ENCODE measurements at places on chromosomes 4 and X. TPM values are rescaled to one million over a fixed set of nuclear protein-coding genes. Genes with fewer than 3 reads are reported as not detected.

- DNase-seq = no peak
- no peaks in the 10 kb centered on the region for H3K36me3 ChIP-seq
- H3K27me3 ChIP-seq = no peaks in the 10 kb centered on the region
These were observed 8.8 kb downstream of the TMEM150C start for GRCh38 chr4:82553020-82553419.

GRCh38 chr4:15001248-15001868 lies 923 bp upstream of the CPEB2 start:
- peaks cover 7% of the 10 kb centered on the region for H3K4me1 ChIP-seq
- H3K36me3 ChIP-seq = no peaks in the 10 kb centered on the region
- H3K4me3 ChIP-seq = peak overlapping the region; percentile 89

GRCh38 chr4:41458689-41459088 lies 79.3 kb upstream of the LIMCH1 start:
- DNase-seq = no peak
- peaks cover 18% of the 10 kb centered on the region for H3K4me1 ChIP-seq
- H3K36me3 ChIP-seq = no peaks in the 10 kb centered on the region
- no peak overlapping the region for H3K4me3 ChIP-seq
- no peaks in the 10 kb centered on the region for H3K27me3 ChIP-seq

DNA sequence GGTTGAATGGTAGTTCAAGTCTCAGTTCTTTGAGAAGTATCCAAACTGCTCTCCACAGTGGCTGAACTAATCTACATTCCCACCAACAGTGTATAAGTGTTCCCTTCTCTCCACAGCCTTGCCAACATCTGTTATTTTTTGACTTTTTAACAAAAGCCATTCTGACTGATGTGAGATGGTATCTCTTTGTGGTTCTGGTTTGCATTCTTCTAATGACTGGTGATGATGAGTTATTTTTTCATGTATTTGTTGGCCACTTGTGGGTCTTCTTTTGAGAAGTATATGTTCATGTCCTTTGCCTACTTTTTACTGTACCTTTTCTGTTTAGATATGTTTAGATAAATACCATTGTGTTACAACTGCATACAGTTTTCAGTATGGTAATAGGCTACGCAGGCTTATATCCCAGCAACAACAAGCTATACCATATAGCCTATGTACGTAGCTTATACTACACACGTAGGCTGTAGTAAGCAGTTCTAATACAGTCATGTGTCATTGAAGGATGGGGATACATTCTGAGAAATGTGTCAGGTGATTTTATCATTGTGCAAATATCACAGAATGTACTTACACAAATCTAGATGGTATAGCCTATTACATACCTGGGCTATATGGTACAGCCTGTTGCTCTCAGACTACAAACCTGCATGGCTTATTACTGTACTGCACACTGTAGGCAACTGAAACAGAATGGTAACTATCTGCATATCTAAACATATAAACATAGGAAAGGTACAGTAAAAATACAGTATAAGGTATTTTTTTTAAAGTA lies 28.1 kb downstream of the KLHL8 start:
- H3K4me1 ChIP-seq = no peaks in the 10 kb centered on the region
- no peaks in the 10 kb centered on the region for H3K36me3 ChIP-seq
- H3K27ac ChIP-seq = no peak overlapping the region
- no peak overlapping the region for H3K4me3 ChIP-seq
- no peak for DNase-seq

GRCh38 chr4:29142708-29143107 lies 1577.5 kb upstream of the PCDH7 start:
- no peaks in the 10 kb centered on the region for H3K4me1 ChIP-seq
- no peak overlapping the region for H3K27ac ChIP-seq
- H3K27me3 ChIP-seq = no peaks in the 10 kb centered on the region
- H3K36me3 ChIP-seq = no peaks in the 10 kb centered on the region

- H3K36me3 ChIP-seq = no peaks in the 10 kb centered on the region
- no peaks in the 10 kb centered on the region for H3K27me3 ChIP-seq
- H3K4me3 ChIP-seq = no peak overlapping the region
- no peak for DNase-seq
These were observed 94.2 kb upstream of the CENPE start for GRCh38 chr4:103292373-103292772.

DNA sequence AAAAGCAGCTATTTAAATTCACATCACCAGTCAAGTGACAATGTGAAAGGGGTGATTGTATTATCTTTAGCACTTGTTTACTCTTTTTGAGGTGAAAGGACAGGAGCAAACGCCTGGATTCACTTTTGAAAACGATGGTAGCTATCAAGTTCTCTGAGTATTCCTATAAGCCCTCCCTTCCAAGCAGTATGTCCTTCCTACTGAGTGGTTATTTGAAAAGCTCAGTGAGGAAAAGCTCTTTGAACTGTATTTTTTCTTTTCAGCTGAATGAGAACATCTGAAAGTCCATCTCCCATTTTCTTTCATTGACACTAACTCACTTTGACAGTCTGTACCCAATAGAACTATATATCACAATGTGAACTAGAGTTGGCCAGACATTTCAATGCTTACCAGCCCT lies 9.1 kb upstream of the CTSO start:
- H3K36me3 ChIP-seq = no peaks in the 10 kb centered on the region
- H3K4me3 ChIP-seq = no peak overlapping the region
- H3K4me1 ChIP-seq = no peaks in the 10 kb centered on the region

DNA sequence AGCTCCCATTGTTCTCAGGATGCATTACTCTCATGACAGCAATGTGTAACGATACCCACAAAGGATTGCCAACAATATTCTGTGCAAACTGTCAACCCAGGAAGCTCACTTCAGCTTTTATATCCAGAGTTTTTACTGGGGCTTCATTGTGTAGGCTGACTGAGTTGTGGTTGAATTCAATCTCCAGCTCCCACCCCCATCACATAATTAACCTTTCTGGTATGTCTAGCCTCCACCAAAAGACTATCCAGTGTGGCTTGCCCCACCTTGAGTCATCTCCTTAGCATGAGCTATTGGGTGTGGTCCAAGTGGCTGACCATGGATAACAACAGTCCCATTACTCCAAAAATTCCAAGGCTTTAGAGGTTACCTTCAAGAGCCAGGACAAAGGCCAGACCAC lies 17.7 kb upstream of the TAB3 start:
- H3K27ac ChIP-seq = peak overlapping the region; percentile 75
- peak; percentile 43 for DNase-seq
- no peaks in the 10 kb centered on the region for H3K27me3 ChIP-seq
- no peaks in the 10 kb centered on the region for H3K36me3 ChIP-seq
- H3K4me1 ChIP-seq = peaks cover 11% of the 10 kb centered on the region

DNA sequence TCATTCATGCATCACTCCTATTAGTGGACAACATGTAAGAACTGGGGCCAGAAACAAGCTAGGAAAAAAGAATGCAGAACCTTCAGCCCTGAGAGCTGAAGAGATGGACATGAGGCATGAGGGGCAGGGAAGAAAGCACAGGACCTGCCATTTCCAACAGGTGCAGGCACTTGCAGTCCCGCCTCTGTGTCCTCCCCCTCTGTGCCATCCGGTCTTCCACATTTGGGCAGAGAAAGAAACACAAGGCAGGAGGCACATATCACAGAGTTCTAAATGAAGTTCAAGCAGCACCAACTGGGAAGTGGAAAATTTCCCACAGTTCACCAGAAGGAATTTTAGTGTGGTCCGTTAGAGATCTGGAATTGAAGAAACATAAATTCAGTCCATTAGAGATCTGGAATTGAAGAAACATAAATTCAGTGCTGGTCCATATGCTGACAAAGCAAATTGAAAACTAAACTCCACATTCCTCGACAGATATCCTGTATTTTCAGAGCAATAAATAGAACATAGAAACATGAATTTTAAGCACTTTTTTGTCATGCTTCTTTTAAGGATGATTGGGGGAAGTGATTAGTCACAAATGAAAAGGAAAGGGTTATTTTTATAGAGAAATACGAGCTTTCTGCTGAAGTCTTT lies 57.2 kb upstream of the DAPP1 start:
- DNase-seq = no peak
- H3K4me3 ChIP-seq = no peak overlapping the region
- peaks cover 29% of the 10 kb centered on the region for H3K4me1 ChIP-seq
- H3K36me3 ChIP-seq = no peaks in the 10 kb centered on the region
- no peak overlapping the region for H3K27ac ChIP-seq

- H3K27ac ChIP-seq = no peak overlapping the region
- H3K4me3 ChIP-seq = no peak overlapping the region
- H3K36me3 ChIP-seq = no peaks in the 10 kb centered on the region
- no peaks in the 10 kb centered on the region for H3K27me3 ChIP-seq
These were observed 146.6 kb downstream of the PPA2 start for GRCh38 chr4:105327222-105327621.

DNA sequence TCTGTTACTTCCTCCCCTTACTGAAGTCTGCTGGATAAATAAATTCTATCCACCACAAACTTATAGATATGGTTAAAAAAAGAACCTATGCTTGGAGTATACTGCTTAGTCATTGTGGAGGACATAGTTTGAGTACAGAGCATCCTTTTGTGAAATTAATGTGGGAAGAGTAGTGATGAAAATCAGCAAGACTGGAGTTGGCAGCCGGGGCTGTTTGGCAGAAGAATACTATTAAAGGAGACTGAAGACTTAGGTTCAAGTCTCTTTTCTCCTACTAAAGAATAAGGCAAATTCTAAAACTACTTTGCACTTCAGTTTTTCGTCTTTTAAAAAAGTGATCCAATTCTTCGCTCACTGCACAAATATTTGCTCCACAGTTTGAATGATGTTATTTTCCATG lies 326.6 kb upstream of the ATOH1 start:
- H3K4me1 ChIP-seq = no peaks in the 10 kb centered on the region
- no peaks in the 10 kb centered on the region for H3K36me3 ChIP-seq
- no peak overlapping the region for H3K4me3 ChIP-seq

DNA sequence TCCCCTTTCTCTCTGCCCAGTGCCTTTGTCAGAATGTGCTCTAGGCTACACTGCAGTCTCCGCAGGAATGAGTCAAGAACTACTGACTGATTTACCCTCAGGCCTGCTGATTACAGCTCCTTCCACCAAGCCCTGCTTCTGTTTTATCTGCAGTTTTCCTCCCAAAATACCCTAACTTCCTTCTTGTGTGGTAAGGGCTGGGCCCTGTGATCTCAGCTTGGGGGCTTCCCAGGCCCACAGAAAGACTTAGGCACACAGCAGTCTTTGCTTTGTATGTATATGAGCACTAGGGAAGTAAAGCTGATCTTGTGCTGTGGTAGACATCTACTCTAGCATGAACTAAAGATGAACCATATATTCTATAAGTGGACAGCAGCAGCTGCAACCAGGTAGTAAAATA lies 18.8 kb downstream of the PAK3 start:
- DNase-seq = no peak
- H3K27ac ChIP-seq = no peak overlapping the region
- no peaks in the 10 kb centered on the region for H3K4me1 ChIP-seq
- H3K27me3 ChIP-seq = peaks cover 50% of the 10 kb centered on the region
- no peak overlapping the region for H3K4me3 ChIP-seq

DNA sequence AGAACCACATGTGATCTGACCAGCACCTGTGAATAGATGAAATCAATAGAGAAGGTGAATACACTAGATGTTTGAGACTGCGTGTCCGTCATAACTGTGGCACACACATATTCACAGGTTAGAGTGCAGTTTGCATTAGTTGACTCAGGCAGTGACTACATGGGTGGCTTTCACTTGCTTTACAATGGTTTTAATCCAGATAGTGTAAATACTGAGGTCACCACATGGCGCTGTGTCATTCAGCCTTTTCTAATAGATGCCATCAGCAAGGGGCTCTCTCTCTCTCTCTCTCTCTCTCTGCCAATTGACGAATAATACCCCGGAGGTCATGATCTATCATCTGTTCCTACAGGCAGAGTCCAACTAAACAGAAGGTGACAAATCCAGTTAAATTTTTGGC lies 30.7 kb upstream of the FGF13 start:
- H3K27ac ChIP-seq = no peak overlapping the region
- peaks cover 38% of the 10 kb centered on the region for H3K27me3 ChIP-seq
- H3K36me3 ChIP-seq = no peaks in the 10 kb centered on the region
- no peaks in the 10 kb centered on the region for H3K4me1 ChIP-seq
- DNase-seq = no peak

DNA sequence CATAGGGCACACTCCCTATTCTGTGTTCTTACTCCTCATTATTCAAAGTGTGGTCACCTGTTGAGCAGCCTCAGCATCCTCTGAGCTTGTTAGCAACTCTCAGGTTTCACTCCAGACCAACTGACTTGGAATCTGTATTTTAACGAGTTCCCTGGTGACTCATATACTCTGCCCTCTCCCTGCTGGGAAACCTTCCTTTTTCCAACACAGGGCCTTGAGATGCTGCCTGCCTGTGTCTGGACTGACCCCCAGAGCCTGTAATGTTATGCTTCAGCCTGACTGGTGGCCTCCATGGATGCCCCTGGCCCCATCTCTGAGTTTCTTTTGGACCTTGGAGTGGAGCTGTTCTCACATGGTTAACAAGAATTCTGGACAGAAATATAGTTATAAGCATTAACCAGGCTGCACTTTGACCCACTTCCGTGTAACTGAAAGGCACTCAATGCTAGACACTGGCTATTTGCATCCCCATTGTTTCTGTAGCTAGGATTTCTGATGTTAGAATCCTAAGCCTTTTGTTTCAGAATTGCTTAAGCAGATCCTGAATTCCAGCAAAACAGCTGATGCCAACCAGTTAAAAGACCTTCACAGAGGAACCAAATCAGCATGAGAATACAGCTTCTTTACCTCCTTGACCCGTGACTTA lies 262.6 kb downstream of the STIM2 start:
- no peaks in the 10 kb centered on the region for H3K36me3 ChIP-seq
- peak; percentile 16 for DNase-seq
- no peaks in the 10 kb centered on the region for H3K27me3 ChIP-seq

DNA sequence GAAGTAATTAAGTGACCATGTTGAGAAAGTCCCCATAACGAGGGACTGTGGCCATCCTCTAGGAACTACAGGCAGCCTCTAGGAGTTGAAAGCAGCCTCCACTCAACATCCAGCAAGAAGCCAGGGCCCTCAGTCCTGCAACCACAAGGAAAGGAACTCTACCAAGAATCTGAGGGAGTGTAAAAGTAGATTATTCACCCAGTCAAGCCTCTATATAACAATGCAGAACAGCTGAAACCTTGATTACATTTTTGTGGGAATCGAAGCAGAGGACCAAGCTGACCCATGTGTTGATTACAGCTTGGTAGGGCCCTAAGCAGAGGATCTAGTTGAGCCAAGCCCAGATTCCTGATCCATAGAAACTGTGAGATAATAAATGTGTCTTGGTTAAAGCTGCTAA lies 17.1 kb downstream of the RPS6KA6 start:
- H3K36me3 ChIP-seq = no peaks in the 10 kb centered on the region
- H3K27ac ChIP-seq = no peak overlapping the region
- H3K4me1 ChIP-seq = no peaks in the 10 kb centered on the region
- no peak for DNase-seq
- no peak overlapping the region for H3K4me3 ChIP-seq

Gene PNMA6A
- not detected for total RNA-seq

Gene ADGRG2
- 6.4 TPM for total RNA-seq

Gene DUSP21
- not detected for total RNA-seq

Gene GAGE2A
- total RNA-seq = not detected

Gene DUSP9
- total RNA-seq = not detected

Gene BMP2K
- 47.3 TPM for total RNA-seq

All from MCF 10A (cell line).